ENCODE measurements at places on chromosomes 3 and 15.

- DNase-seq, result no peak
Measured at GRCh38 chr15:38650384-38650783, 85.8 kb upstream of the RASGRP1 start.

- DNase-seq, result no peak
Measured at GRCh38 chr3:15819043-15819442, 21.3 kb upstream of the ANKRD28 start.

- DNase-seq, result no peak
Measured at GRCh38 chr3:32613183-32613582, 42.5 kb upstream of the DYNC1LI1 start.

GRCh38 chr15:90750186-90750585, 33.0 kb downstream of the BLM start:
- no peak for DNase-seq

DNA sequence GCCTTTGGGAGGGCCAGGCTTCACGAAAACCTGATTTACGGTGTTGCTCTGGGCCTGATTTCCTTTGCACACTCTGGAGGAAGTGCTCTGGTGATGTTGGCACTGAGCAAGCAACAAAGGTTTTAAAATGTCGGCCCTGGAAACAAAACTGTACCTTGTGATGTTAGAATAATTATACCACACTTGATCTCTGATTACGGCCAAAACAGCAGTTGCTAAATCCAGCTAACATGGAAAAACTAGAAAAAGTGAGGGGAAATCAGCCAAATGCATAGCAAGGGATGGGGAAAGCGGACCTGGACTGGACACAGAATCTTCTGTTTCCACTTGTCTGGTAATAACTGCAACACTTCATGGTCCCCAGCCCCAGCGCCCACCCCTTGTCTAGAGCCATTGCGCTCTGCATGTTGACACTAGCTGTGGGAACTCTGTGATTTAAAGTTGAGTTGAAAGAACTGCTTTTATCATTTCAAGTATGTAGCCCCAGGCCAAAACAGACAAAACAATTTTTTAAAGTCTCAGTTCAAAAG, 120.1 kb downstream of the VGLL4 start:
- no peak for DNase-seq

GRCh38 chr3:42079701-42080452, 11.3 kb upstream of the TRAK1 start:
- no peak for DNase-seq

- no peak for DNase-seq
Measured at GRCh38 chr3:38313263-38313662, 31.2 kb downstream of the SLC22A14 start.

- DNase-seq, result no peak
Measured at GRCh38 chr3:111465081-111465670, 76.8 kb upstream of the CD96 start.

Measured in NK-92 treated with Interleukin-12 subunit alpha and Interleukin-12 subunit beta, amount 100 ng/mL, for 24 hours (cell line).